ENCODE measurements at places on chromosomes 16 and 17.

DNA sequence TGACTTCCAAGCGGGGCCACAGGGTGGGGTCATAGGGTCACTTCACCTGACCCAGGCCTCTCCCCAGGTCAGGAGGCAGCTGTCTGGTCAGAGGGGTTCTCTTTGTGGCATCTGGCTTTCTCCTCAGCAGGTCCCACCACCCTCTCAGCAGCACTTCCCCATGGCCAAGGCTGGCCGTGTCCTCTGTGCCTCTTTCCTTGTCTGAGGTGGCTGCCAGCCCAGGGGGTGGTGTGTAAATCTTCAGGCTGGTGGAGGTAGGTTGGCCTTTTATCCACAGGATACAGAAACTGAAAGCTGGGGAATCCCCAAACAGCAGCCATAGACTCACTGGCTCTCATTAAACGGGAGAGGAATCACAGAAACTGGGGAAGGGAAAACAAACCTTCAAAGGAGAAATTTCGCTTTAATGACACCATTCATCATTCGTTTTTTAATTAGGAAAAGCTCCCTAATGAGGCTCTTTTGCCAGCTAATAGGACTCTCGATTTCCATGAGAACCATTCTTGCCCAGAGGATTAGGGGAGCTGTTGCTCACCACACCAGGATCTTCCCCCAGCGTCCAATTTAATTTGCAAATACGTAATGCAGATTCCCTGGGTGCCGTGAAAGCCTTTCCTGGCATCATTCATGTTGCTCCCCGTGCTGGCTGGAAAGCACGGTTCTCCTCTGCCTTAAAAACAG, 18.0 kb downstream of the C17orf75 start:
- DNase-seq: no peak

GRCh38 chr16:1965396-1966001, 873 bp upstream of the RPS2 start:
- no peak for DNase-seq

DNA sequence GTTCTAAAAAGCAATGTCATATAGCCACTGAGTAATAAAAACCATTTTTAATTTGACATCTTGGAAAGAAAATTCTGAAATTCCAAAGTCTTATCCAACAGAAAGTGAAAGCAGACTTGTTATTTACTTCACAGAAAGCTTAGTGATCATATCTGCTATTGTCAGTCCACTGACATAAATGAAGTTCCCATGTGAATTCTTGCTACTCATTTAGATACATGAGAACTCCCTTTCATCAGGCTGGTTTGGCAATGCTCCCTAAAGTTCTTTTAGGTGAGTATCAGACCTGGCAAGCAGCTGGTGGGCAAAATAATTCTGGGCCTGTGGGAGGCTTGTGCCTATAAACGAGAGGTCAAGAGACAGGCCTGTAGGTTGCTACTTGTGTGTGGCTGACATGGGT, 23.4 kb downstream of the NME2 start:
- DNase-seq: no peak

DNA sequence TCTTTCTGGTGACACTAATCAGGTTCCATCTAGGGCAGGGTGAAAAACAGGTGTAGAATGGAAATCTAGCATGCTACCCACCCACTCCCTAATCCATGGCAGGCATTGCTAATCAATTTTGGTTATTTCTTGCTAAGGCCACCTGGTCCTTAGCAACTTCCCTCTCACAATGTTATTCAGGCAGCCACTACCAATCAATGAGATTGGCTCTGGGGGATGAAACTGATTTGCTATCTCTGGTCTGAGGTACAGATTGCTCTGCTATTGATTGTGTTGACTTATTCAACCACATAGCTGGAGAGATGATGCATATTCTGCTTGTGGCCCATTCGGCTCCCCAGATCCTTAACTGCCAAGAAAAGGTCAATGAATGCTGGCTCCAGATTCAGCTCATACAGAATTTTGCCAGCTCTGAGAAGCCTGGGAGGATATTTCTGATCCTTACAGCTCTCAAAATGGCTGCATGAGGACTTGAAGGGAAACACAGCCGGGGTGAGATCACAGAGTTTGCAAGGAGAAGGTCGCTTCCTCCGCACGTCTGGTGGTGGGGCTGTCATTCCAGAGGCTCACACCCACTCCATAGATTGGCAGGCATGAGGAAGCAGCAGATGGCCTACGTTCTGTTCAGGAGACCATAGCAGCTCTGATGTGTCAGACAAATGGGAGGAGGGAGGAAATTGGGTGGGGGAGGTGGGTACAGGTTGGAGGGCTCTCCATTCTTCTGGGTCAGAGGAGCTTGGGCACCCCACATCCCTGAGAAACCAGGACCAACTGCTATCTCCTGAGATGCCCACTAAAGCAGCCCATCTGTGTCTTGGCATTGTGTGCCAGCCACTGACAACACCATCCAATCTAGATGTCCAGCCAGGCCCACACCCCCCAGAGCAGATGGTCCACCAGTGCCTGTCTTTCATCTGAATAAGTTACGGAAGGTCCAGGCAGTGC, 22.3 kb downstream of the SEZ6 start:
- peak; percentile 98 for DNase-seq

DNA sequence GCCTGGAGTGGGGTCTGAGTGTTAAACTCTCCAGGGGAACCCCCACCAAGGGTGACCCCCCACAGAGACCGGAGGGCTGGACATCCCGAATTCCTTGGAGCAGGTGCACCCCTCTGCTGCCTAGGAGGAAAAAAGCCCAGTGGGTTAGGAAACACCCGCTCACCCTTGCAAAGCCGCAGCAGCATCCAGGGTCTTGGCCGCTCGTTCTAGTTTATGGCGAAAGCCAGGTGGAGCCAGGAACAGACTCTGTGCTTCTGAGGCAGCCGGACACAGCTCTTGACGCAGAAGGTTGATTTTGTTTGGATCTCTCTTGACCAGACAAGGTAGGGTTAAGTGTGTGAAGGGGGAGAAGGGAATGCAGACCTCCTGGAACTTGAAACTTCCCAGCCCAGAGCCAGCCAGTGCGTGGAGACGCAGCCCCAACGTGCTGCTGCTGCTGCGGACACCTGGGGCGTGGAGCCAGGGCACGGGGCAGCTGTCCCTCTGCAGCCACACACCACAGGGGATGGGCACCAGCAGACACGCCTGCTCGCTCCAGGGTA, 154.5 kb downstream of the LAT start:
- DNase-seq: no peak

DNA sequence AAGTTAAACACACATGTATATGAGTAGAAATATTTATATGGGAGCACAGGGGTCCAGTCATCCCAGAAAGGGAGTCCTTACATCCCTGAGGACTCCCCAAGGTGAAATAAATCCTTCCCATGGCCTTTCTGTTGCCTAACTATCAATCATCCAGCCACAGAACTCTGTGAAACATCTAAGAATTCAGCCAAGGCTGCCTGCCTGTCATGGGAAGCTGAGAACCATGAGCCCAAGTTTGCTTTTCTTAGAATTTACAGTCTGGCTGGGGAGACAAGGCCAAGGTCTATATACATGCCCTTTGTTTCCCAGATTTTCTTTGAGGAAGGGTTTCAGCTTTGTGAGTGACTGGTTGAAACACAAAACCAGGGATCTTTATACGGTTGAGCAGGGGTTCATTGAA, 15.8 kb downstream of the MYL4 start:
- DNase-seq: no peak

GRCh38 chr16:26993963-26994362, 72.8 kb upstream of the C16orf82 start:
- DNase-seq: no peak

GRCh38 chr17:27038676-27039075, 255.2 kb upstream of the WSB1 start:
- DNase-seq: peak; percentile 50

DNA sequence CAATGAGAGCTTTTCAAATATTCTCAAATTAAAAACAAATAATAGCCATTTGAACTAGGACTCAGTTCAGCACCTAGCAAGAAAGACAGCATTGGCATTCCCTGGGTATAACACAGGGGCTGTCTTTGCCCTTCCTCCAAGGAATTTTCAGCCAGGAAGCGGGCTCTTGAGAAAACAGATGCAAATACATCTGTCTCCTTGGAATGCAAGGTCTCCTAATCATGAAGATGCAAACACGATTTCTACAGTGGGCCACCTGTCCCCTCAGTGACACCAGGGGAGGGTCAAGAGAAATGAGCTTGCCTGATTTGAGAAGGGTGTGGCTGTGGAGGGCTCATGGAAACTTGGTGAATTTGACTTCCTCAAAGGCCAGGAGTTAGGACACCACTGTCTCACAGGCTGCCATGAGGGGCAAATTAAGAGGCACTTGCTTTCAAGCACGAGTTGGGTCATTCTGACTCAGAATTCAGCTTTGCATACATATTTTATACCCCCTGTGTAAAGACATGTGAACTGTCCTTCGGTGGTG, 24.5 kb upstream of the SUPT4H1 start:
- DNase-seq: no peak

GRCh38 chr16:4696172-4696904, 3.0 kb downstream of the NUDT16L1 start:
- no peak for DNase-seq

- DNase-seq: no peak
Observed at GRCh38 chr17:17963066-17963465, 9.1 kb downstream of the TOM1L2 start.

DNA sequence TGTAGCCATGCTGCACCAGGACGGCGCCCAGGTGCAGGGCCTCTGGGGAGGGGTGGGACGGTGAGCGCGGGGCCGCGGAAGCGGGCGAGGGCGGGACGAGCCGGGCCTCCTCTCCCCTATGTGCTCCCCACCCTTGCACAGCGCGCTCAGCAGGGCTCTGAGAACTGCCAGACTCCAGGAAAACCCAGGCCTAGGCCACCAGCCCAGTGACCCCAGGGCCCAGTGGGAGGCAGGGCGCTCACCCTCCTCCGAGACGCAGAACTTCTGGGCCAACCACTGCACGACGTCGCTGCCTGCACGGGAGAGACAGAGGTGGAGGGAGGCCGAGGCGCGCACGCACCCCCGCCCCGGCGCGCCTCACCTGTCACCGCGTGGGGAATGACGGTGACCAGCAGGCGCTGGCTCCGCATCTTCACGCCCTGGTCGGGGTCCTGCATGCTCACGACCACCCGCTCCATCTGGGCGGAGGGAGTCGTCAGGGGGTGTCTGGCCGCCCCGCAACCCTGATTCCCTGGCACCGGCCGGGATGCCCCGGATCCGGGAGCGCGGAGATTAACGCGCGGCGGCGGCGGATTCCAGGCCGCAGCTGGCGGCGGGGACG, 603 bp downstream of the RGS11 start:
- no peak for DNase-seq

GRCh38 chr17:73323409-73324159, 11.8 kb upstream of the CDC42EP4 start:
- DNase-seq: no peak
